ENCODE measurements at places on chromosomes 7 and 10.

DNA sequence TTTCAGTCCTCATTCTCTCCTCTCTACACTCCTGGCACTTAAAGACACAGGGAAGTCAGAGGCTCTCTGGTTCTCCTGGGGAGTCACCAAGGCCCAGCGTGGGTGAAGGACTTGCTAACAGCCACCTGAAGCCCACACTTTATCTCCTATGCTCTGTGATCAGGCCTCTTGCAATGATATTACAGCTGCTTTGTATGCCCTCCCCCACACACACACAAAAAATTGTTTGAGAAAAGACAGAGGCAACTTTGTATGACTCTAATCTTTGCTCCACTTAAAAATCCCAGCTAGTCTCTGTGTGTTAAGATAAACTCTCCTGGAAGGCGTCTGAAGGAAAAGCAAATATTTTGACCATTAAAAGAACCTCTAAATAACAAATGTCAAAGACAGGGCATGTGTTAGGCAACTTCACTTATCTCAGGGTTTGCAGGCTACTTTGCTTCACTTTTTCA, 507.2 kb downstream of the TNS3 start:
- DNase-seq = no peak

- no peak for DNase-seq
Measured at GRCh38 chr10:36574207-36574606, 551.2 kb upstream of the ANKRD30A start.

- DNase-seq = peak; percentile 31
Measured at GRCh38 chr10:57657164-57657765, 610.4 kb downstream of the IPMK start.

DNA sequence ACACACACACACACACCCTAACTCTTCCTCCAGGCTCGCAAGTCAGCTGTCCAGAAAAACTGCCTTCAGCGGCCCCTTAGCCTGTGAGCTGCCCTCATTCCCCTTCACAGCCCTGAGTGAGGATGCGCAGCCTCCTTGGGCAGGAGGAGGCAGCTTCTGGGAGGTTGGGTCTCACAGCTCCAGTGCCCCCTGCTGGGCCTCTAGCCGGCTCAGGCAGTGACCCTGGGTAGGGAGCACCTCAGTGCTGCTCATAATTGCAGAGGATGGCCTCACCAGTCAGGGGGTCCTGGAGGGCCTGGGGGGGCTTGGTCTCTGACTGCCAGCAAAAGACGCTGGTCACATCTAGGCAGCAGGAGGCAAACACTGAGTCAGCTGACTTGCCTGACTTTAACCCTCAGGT, 43.7 kb downstream of the ZNF273 start:
- DNase-seq = no peak

DNA sequence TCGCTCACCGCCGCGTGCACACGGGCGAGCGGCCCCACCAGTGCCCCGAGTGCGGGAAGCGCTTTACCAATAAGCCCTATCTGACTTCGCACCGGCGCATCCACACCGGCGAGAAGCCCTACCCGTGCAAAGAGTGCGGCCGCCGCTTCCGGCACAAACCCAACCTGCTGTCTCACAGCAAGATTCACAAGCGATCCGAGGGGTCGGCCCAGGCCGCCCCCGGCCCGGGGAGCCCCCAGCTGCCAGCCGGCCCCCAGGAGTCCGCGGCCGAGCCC, 3.3 kb downstream of the REPIN1 start:
- DNase-seq = no peak

DNA sequence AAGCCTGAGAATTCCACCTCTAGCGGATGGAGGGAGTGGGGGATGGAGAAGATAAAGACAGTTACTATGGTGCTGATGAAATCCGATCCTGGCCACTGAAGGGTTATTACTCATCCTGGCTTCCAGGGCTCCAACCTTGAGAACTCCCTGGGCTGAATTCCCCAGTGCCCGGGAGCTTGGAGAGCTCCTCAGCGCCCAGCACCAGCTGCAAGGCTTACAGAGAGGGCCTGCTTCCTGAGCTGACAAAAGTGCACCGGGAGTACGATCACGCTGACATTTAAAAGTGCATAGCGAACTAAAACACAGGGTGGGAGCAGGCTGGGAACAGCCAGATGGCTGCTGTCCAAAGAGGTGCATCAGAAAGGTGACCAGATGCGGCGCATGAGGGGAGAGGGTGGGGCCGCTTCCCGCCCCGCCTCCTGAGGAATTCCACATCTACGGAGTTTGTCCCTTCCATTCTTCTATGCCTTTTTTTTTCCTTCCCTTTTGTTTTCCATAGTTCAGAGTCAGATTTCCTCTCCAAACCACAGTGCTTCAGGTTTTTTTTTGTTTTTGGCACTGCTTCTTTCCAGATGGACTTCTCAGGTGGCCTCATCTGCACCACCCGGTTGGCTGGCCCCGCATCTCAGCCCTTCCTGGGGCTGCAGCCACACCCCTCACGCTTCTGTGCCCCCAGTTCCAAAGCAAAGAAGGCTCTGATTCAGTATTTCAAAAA, 62.4 kb upstream of the MKRN1 start:
- peak; percentile 64 for DNase-seq

Data from transverse colon (tissue), 4 donors.